ENCODE measurements at places on chromosomes 6 and 20. TPM values are rescaled to one million over a fixed set of nuclear protein-coding genes. Genes with fewer than 3 reads are reported as not detected.

Gene IBTK
- 46.1 TPM for total RNA-seq

Gene MYBL2
- not detected for total RNA-seq

Gene SH3BGRL2
- 172 TPM for total RNA-seq

DNA sequence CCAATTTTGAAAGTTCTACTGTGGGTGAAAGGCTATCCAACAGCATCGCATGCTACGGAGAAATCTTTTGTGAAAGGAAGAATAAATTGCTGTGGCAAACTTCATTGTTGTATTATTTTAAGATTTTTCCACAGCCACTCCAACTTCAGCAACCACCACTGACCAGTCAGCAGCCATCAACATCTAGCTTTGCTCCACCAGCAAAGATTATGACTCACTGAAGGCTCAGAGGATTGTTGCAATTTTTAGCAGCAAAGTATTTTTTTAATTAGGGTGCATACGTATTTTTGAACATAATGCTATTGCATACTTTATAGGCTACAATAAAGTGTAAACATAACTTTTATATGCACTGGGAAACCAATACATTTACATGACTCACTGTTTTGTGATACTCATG is 493.5 kb downstream of the TFAP2A start:
- DNase-seq: no peak
- no peaks in the 10 kb centered on the region for H3K27me3 ChIP-seq
- no peak overlapping the region for H3K27ac ChIP-seq

DNA sequence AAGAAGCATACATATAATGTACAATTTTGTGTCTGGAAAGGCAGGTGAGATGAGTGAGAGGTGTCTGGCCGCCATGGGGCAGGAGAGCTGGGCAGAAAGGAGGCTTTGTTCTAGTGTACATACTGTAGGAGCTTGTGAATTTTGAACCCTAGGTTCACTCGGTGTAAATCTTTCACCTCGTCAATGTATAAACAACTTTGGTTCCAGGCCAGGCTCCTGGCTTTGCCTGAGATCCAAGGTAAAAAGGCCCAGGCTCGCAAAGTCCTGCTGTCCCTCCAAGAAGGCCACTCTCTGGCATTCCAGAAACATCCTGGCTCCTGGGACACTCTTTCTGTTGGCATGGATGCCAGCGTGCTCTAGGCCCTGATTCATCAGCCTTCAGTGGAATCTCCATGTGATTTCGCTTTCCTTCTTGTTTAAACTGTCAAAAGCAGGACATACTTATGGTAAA is 7.1 kb upstream of the SLC22A7 start:
- no peaks in the 10 kb centered on the region for H3K36me3 ChIP-seq
- no peak for DNase-seq
- H3K4me3 ChIP-seq: no peak overlapping the region
- H3K27ac ChIP-seq: no peak overlapping the region
- H3K27me3 ChIP-seq: no peaks in the 10 kb centered on the region

GRCh38 chr6:116697480-116697879 is 16.5 kb downstream of the KPNA5 start:
- no peaks in the 10 kb centered on the region for H3K36me3 ChIP-seq
- no peak overlapping the region for H3K4me3 ChIP-seq
- H3K4me1 ChIP-seq: peaks cover 13% of the 10 kb centered on the region
- H3K27me3 ChIP-seq: no peaks in the 10 kb centered on the region
- no peak overlapping the region for H3K27ac ChIP-seq
- DNase-seq: no peak

- H3K4me1 ChIP-seq: no peaks in the 10 kb centered on the region
- no peaks in the 10 kb centered on the region for H3K36me3 ChIP-seq
- H3K27me3 ChIP-seq: no peaks in the 10 kb centered on the region
- no peak for DNase-seq
Measured at GRCh38 chr6:164183556-164184123, 769.1 kb downstream of the QKI start.

DNA sequence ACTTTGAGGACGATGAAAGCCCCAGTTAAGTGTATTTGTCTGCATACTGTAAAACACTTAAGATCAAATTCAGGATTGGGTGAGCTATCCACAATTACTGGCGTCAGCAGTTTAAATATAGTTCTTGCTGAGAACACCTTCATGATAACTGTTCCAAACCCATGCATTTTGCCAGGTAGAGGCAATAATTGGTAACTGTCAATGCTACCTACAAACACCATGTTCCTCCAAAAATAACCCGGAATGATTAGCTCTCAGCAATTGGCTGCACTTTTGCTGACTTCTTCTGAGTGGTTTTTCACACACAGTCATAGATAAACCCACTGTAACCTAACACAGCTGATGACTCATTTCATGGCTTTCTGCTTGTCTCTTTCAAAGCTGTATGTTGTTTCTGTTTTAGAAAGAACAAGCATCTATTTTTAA is 1358.6 kb upstream of the GJE1 start:
- H3K27ac ChIP-seq: no peak overlapping the region
- no peak overlapping the region for H3K4me3 ChIP-seq
- no peaks in the 10 kb centered on the region for H3K4me1 ChIP-seq
- no peaks in the 10 kb centered on the region for H3K27me3 ChIP-seq

Gene KCNG1
- not detected for total RNA-seq

GRCh38 chr20:23003077-23003635 is 32.0 kb upstream of the SSTR4 start:
- H3K36me3 ChIP-seq: no peaks in the 10 kb centered on the region
- no peak overlapping the region for H3K4me3 ChIP-seq
- no peaks in the 10 kb centered on the region for H3K4me1 ChIP-seq
- H3K27ac ChIP-seq: no peak overlapping the region
- H3K27me3 ChIP-seq: no peaks in the 10 kb centered on the region

DNA sequence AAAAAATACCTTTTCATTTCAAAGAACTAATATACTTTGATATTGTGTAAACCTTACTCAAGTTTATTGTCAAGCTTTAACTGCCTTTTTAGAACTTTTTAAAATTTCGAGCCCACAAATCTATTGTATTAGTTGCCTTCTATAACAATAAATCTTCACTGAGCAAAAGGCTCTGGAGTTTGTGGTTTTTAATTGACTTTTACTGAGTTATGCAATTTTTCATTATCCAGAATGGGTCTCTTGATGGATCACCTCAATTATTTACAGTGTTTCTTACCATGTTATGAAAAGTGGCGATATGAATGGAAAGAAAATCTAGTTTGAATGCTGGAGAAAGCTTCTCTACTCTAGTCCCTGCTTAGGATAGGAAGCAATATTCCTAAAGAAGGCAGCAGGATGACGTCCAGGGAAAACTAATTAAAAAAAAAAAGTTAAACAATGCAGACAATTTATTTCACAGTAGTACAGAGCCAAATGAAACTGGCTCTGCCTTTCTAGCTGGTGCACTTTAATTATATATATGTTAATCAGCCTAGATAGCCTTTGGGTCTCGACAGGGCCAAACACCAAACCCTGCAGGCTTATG is 5.0 kb downstream of the ID4 start:
- H3K4me1 ChIP-seq: peaks cover 28% of the 10 kb centered on the region
- no peak overlapping the region for H3K4me3 ChIP-seq
- H3K27ac ChIP-seq: peak overlapping the region; percentile 97
- H3K36me3 ChIP-seq: peaks cover 25% of the 10 kb centered on the region
- no peaks in the 10 kb centered on the region for H3K27me3 ChIP-seq
- DNase-seq: no peak

- no peaks in the 10 kb centered on the region for H3K36me3 ChIP-seq
- no peaks in the 10 kb centered on the region for H3K27me3 ChIP-seq
- H3K27ac ChIP-seq: no peak overlapping the region
- H3K4me1 ChIP-seq: no peaks in the 10 kb centered on the region
- no peak for DNase-seq
Measured at GRCh38 chr6:74733830-74734620, 471.8 kb downstream of the COL12A1 start.

Data from thyroid gland (tissue), 4 donors.